ENCODE measurements at places on chromosomes 1 and 21. TPM values are rescaled to one million over a fixed set of nuclear protein-coding genes. Genes with fewer than 3 reads are reported as not detected.
A peak's percentile ranks its signal among the peaks of the same experiment; 100 is the strongest.

Gene KRTAP19-1
- total RNA-seq: not detected

Gene TACSTD2
- total RNA-seq: 94.2 TPM

Gene ZBTB37
- 0.58 TPM for total RNA-seq

Gene CFAP107
- not detected for total RNA-seq

- DNase-seq: no peak
These were observed 206.9 kb downstream of the USH2A start for GRCh38 chr1:216216305-216216704.

- DNase-seq: no peak
These were observed 215.1 kb downstream of the S1PR1 start for GRCh38 chr1:101451888-101452287.

DNA sequence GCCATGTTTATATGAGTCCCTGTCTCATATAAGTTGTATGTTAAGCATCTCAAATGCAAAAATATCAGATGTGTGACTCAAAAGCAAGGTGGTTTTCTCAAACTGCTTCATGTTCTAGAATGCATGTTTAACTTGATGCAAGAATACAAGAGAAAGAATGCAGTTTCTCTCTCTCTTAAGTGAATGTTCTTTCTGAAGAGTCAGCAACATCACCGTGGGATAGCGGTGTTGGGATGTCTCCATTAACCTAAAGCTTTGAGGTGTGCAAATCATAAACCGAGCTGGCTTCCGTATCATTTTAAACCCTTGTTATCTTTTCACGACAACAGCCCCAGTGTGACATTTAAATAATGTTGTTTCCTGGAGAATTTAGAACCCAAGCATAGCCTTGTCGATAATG, 48.4 kb upstream of the TARBP1 start:
- DNase-seq: no peak

DNA sequence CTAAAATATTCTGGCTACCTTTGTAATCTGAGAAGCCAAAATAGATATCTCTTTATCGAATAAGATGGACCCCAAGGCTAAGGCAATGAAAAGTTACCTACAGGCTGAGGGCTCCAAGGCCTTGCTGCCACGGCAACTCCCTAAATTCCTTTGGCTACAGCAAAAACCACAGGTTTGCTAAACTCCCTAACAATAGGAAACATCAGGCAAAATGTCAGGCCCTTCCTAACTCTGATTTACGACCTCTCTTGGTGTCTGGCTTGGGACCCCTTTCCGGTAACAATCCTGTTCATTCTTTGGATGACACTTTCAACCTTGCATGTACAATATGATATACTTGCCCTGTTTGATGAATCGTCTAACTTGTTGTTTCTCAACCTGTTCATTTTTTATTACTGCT, 11.3 kb upstream of the OR2T8 start:
- DNase-seq: peak; percentile 47

DNA sequence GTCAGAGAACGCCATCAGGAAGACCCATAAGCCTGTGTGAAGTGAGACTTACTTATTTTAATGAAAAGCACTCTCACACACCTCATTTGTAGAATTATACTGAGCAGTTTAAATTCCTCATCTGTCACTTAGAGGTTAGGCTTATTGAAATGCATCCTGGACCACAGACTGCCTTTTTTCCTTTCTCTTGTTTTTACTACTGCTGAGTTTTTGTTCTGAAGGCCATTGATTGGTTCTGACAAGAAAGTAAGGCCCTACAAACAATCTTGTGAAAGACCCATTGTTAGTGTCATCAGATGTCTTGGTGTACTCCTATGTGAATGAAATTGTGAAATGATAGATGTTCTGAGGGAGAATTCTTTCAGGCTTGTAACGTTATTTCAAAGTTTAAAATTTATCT, 1343.3 kb upstream of the ADGRL2 start:
- DNase-seq: no peak

DNA sequence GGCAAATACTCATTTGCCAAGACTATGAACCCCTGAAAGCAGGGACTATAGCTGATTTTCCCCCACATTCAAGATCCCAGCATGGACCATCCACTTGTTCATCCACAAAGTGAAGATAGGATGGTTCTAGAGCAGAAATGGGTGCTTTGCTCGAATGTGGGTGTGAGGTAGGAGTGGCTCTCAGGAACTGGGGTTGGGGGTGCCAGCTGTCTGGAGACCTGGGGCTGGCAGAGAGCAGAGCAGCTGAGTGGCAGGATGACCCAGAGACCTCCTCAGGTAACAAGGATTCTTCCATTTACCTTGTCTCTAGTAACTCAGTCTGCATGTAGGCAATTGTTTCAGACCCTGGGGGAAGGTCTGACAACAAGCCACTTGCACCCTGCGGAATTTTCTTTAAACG, 6.0 kb downstream of the S100A9 start:
- DNase-seq: no peak

DNA sequence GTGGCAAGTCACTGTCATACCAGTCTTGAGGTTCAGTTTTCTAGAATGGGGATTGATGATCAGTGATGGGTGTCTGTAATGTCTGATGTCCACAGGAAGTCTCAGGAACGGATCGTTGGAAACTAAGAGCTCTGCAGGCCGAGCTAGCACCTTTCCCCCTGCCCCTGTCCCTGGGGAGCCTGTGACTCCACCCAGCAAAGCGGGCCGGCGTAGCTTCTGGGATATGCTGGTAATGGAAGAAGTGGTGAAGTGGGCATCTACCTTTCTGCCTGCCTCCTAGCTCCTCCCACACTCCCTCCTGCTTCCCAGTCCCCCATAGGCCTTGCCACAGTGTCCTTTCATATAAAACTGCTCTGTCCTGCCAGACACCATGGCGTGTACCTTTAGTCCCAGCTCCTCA, 13.4 kb downstream of the HYI start:
- no peak for DNase-seq

- no peak for DNase-seq
These were observed 32.9 kb upstream of the VAV3 start for GRCh38 chr1:107997866-107998265.

DNA sequence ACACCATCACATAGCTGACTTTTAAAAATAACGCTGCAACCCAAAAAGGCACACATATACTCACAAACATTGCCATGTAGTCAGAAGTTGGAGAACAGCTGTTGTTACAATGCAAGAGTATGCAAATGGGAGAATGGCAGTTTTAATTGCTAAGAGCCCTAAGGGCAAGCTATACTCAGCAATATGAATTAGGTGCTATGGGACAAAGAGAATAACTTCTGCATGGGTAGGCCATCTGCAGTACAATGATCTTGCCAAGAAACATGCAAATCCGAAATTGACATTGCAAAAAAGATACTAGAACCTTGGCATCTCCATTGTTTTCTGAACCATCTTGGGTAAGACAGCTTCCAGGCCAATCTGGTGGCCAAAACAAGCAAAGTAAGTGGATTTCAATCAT, 697.8 kb downstream of the LRRIQ3 start:
- no peak for DNase-seq

- peak; percentile 80 for DNase-seq
These were observed 25.6 kb downstream of the HHIPL2 start for GRCh38 chr1:222522105-222522915.

DNA sequence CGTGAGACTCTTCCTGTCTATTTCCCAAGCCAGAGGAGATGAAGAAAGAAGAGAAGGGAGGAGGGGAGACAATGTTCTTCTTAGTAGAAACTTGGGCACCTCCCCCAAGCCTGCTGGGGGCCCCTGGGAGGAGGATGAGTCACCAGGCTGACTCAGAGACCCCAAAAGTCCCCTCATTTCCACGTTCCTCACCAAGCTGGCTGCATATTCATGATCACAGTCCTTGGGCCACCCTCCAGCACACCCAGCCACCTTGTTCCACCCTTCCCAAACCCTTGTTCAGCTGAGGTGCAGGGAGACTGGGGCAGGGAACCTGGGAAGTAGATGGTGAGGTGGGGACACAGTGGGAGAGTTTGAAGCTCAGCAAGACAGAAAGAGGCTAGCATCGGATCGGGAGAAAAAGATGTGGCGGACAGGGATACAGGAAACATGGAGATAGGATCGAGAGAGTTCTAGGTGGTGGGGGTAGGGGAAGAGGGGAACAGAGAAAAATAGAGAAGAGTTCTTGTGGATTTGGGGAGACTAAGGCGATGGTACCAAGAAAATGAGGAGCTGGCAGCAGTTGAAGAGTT, 712 bp downstream of the RAB13 start:
- no peak for DNase-seq
